Fibroblast of skin of abdomen (primary cell): ENCODE measurements at places on chromosomes 5 and 9.
A peak's percentile ranks its signal among the peaks of the same experiment; 100 is the strongest.

GRCh38 chr5:108505608-108506007 lies 123.7 kb upstream of the FBXL17 start:
- no peak for DNase-seq

GRCh38 chr5:10355071-10355889 lies 1.8 kb downstream of the MARCHF6 start:
- peak; percentile 79 for DNase-seq

GRCh38 chr9:134461426-134461982 lies 135.2 kb downstream of the RXRA start:
- DNase-seq, result no peak

- DNase-seq, result no peak
Measured at GRCh38 chr9:121354141-121354540, 15.9 kb downstream of the STOM start.

DNA sequence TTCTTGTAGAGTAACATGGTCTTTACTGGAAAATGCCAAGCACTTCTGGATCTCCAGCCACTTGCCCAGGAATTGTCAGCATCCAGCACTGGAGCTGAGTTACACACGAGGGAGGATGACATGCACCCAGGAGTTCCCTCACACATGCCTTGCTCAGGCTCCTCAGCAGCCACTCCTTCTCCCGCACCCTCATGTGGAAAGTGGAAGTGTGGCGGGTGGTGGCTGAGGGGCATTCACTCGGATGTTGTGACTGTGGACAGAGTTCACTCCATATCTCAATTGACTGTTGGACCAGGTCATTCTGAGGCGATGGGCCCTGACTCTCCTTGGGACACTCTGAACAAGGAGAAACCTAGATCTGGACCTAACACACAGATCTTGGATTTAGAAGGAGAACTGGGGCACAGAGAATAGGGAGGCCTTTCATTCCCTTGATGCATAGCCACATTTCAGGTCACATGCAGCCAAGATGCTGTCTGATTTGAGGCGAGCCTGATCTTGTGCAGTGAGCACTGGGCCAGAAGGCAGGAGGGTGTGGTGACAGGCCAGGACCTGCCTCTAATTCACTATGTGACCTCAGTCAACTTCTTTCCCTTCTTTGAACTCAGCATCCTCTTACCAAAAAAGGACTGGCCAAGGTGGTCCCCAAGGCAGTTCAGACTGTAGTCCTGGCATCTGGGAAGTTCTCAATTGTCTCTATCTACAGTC lies 62.1 kb downstream of the CYSTM1 start:
- no peak for DNase-seq

- DNase-seq, result no peak
Measured at GRCh38 chr9:114945616-114946412, 15.4 kb upstream of the TNFSF8 start.

DNA sequence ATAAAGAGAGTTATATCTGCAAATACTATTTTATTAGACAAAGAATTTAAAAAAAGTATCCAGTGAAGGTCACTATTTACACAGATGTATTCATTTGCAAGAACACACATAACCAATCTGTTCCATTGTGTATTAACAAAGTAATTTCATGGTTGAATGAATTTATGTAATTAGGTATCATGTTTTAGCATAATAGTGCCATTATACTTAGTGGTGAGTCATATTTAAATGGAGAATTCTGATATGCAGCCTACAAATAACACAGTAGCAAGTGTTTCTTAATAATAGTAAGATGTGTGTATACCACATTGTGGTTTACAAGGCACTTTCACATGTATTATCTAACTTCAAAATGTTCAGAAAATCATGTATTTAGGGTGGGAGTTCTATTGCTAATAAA lies 1028.5 kb upstream of the ACO1 start:
- no peak for DNase-seq

- DNase-seq, result no peak
Measured at GRCh38 chr9:23375511-23375910, 450.5 kb downstream of the ELAVL2 start.

DNA sequence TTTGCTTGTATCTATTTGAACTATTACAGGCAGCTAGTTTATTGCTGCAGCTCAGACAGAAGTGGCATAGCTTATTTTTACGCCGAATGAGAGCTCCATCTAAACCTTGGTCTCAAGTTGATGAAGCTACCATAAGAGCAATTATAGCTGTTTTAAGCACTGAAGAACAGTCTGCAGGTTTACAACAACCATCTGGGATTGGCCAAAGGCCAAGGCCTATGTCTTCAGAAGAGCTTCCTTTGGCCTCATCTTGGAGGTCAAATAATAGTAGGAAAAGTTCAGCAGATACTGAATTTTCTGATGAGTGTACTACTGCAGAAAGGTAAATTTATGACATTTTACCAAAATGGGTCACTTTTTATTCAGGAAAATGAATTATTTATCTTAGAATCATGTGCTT lies 67.9 kb downstream of the YTHDC2 start:
- DNase-seq, result no peak
